ENCODE measurements at places on chromosomes 6 and 20.

DNA sequence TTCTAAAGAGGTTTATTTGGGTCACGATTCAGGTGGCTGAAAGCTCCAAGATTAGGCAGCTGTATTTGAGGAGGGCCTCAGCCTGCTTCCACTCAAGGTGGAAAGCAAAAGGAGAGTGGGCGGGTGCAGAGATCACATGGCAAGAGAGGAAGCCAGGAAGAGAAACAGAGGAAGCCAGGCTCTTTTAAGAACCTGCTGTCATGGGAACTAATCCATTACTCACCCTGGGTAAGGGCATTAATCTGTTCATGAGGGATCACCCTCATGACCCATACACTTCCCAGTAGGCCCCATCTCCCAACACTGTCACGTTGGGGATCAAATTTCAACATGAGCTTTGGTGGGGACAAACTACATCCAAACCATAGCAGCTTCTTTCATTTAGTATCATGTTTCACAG, 53.9 kb downstream of the DHX35 start:
- no peak for DNase-seq

- no peak for DNase-seq
Measured at GRCh38 chr6:18126121-18126520, 3.6 kb upstream of the NHLRC1 start.

DNA sequence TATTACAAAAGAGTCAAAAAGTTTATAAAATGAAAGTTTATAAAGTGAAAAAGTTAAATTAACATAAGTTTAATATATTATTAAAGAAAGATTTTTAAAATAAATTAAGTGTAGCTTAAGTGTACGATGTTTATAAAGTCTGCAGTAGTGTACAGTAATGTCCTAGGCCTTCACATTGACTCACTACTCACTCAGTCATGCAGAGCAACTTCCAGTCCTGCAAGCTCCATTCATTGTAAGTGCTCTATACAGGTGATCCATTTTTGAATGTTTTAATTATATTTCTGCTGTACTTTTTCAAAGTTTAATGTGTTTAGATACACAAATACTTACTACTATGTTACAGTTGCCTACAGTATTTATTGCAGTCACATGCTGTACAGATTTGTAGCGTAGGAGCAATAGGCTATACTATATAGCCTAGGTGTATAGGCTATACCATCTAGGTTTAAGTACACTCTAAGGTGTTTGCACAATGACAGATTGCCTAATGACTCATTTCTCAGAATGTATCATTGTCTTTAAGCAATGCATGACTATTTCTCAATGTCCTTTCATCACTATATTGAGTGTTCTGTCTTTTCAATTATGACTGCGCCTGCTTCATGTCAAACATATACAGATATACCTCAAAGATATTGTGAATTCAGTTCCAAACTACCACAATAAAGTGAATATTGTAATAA, 1110.3 kb upstream of the MAP3K7 start:
- peak; percentile 64 for DNase-seq

DNA sequence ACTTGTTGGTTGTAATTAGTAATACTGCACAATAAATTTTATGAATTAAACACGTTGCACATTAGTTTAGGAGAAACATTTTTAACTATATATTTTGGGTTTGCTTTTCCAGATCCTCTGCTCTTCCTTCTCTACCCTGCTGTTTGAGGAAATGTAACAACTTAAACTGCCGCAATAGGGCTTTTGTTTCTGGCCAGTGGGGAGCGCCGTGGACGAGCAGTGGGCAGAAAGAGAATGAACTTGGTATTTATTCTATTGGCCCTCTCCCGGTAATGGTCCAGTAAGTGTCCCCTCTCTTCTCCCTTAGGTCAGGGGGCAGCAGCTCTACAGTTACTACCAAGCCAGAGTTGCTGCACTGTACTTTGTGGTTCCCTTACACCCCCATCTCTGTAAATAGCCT, 35.2 kb upstream of the EPHA7 start:
- DNase-seq, result no peak

GRCh38 chr6:77455271-77455670, 8.0 kb downstream of the HTR1B start:
- no peak for DNase-seq

- no peak for DNase-seq
Measured at GRCh38 chr6:14885498-14885897, 360.4 kb upstream of the JARID2 start.

DNA sequence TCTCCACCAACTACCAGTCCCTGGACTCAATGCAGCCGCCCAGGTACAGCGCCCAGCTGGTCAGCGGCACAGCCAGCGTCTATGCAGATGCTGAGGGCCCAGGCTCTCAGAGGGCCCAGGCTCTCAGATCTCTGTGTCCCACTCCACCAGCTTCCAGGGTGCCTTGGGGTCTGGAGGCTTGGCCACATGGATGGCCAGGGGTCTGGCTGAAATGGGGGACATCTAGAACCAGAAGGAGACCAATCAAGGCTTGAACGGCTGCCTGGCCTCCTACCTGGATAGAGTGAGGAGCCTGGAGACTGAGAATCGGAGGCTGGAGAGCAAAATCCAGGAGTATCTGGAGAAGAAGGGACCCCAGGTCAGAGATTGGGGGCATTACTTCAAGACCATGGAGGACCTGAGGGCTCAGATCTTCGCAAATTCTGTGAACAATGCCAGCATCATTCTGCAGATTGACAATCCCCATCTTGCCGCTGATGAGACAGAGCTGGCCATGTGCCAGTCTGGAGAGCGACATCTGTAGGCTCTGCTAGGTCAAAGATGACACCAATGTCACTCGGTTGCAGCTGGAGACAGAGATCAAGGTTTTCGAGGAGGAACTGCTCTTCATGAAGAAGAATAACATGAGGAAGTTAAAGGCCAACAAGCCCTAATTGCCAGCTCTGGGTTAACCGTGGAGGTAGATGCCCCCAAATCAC, 44.1 kb upstream of the GRM4 start:
- no peak for DNase-seq

Data from Panc1 (cell line).